ENCODE measurements at places on chromosomes 6 and 20.

- no peak overlapping the region for H3K4me3 ChIP-seq
- DNase-seq = peak; percentile 66
- peaks cover 28% of the 10 kb centered on the region for H3K4me1 ChIP-seq
- H3K36me3 ChIP-seq = peaks cover 3% of the 10 kb centered on the region
- no peak overlapping the region for H3K27ac ChIP-seq
These were observed 107.5 kb downstream of the SLC22A3 start for GRCh38 chr6:160455541-160456213.

GRCh38 chr20:1920252-1920651, 25.0 kb downstream of the SIRPA start:
- H3K27me3 ChIP-seq = no peaks in the 10 kb centered on the region
- H3K36me3 ChIP-seq = peaks cover 8% of the 10 kb centered on the region
- H3K4me1 ChIP-seq = no peaks in the 10 kb centered on the region
- H3K27ac ChIP-seq = no peak overlapping the region
- DNase-seq = no peak

- no peak overlapping the region for H3K4me3 ChIP-seq
- DNase-seq = no peak
- H3K4me1 ChIP-seq = no peaks in the 10 kb centered on the region
- H3K27ac ChIP-seq = no peak overlapping the region
- H3K36me3 ChIP-seq = no peaks in the 10 kb centered on the region
- peaks cover 12% of the 10 kb centered on the region for H3K27me3 ChIP-seq
These were observed 171.4 kb downstream of the PACRG start for GRCh38 chr6:162899148-162899547.

- DNase-seq = no peak
- peaks cover 90% of the 10 kb centered on the region for H3K27me3 ChIP-seq
- H3K27ac ChIP-seq = no peak overlapping the region
- no peaks in the 10 kb centered on the region for H3K4me1 ChIP-seq
These were observed 12.8 kb upstream of the BPI start for GRCh38 chr20:38290829-38291814.

- H3K27ac ChIP-seq = no peak overlapping the region
- peaks cover 6% of the 10 kb centered on the region for H3K4me1 ChIP-seq
- H3K27me3 ChIP-seq = peaks cover 10% of the 10 kb centered on the region
These were observed 1.7 kb upstream of the MYO6 start for GRCh38 chr6:75747152-75747992.

DNA sequence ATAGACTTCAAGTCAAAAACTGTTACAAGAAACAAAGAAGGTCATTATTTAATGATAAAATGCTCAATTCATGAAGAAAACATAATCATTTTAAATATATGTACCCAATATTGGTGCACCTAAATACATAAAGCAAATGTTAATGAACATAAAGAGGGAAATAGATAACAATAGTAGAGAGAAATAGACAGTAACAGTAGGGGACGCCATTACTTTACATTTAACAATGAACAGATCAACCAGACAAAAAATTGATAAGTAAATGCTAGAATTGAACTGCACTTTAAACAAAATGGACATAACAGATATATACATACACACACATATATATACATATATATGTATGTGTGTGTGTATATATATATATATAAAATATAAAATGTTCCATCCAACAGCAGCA, 37.4 kb downstream of the IL22RA2 start:
- no peaks in the 10 kb centered on the region for H3K4me1 ChIP-seq
- peaks cover 12% of the 10 kb centered on the region for H3K27me3 ChIP-seq
- no peak for DNase-seq
- H3K36me3 ChIP-seq = peaks cover 2% of the 10 kb centered on the region
- no peak overlapping the region for H3K27ac ChIP-seq

DNA sequence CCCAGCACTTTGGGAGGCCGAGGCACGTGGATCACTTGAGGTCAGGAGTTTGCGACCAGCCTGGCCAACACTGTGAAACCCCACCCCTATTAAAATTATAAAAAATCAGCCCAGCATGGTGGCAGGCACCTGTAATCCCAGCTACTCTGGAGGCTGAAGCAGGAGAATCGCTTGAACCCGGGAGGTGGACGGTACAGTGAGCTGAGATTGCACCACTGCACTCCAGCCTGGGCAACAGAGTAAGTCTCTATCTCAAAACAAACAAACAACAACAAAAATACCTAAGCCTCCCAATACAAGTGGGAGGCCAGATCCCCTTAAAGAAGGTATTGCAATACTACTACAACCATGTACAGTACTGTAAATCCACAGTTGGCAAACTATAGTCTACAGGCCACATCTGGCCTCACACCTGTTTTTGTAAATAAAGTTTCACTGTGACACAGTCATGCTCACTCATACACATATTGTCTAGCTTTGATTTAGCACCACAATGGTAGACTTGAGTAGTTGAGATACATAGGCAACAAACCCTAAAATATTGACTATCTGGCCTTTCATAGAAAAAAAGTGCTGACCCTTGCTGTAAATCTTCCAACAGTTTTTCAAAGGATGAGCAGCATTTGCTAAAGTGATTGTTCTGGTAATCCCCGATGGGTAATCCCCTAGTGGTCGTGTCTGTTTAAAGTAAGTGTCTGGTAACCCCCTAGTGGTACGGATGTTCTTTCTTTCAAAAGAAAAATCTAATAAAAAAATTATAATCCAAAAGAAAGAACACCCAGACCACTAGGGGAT, 202.0 kb downstream of the RNGTT start:
- DNase-seq = no peak
- no peaks in the 10 kb centered on the region for H3K27me3 ChIP-seq
- H3K36me3 ChIP-seq = peaks cover 1% of the 10 kb centered on the region
- no peak overlapping the region for H3K4me3 ChIP-seq
- H3K27ac ChIP-seq = no peak overlapping the region

GRCh38 chr6:89347825-89348224, 4.7 kb downstream of the UBE2J1 start:
- H3K36me3 ChIP-seq = peaks cover 7% of the 10 kb centered on the region
- peaks cover 66% of the 10 kb centered on the region for H3K4me1 ChIP-seq
- no peak for DNase-seq

DNA sequence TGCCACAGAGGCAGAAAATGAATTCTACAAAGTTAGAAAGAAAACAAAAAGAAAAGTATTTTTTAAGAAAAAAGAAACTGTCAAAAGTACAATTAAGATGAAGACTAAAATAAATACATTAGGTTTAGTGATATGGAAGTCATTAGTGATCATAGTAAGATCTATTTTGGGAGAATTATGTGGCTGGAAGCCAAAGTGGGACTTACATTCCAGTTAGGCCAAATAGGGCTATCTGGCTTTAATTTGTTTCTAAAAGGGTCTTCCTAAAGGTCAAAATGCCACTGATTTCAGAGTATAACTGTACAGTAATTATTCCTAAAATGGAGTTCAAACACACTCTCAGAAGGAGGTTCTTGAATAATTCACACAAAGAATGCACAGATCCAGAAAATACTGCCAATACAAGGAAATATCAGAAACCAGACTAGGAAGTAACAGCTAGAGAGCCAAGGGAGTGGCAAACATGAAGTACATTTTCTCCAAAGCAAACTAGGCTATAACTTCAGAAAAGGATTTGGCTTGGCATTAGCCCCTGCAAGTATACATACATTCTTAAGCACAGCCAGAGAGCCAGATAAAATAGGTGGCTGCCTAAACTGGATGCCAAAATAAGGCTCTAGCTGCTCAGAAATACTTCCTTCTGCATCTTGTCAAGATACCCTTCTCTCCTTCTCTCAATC, 45.3 kb downstream of the PDSS2 start:
- H3K27me3 ChIP-seq = no peaks in the 10 kb centered on the region
- peaks cover 2% of the 10 kb centered on the region for H3K36me3 ChIP-seq
- DNase-seq = no peak
- H3K4me1 ChIP-seq = peaks cover 40% of the 10 kb centered on the region
- no peak overlapping the region for H3K27ac ChIP-seq

DNA sequence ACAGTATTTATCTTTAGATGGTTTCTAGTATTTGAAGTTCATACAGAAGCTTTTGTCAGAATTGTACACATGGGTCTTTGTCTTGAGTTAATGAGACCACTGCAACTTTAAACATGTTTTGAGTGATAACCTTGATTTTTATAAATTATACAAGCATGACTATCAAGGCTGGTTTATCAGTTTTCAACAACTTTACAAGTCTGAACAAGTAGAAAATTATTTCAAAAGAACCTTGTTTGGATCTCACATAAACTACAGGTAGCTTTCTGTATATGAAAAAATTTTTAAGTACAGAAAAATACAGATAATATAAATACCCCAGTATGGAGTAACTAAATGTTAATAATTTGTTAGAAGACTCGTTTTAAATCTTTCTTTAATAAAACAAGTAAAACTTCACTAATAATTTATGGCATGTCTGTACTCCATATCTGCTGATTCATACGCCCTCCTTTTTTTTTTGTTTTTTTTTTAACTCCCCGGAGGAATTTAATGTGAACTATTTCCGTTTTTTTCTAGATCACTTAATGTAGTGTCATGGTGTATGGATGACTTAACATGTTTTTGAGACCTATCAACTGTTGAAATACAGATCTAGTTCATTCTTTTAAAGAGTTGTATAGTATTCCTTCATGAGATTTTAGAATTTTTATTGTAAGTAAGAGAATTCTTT, 18.3 kb downstream of the VAPB start:
- no peak overlapping the region for H3K4me3 ChIP-seq
- peak overlapping the region; percentile 81 for H3K27ac ChIP-seq
- no peaks in the 10 kb centered on the region for H3K27me3 ChIP-seq
- H3K4me1 ChIP-seq = peaks cover 44% of the 10 kb centered on the region

Measured in central memory CD8-positive, alpha-beta T cell (primary cell).